ENCODE measurements at places on chromosomes 12 and 14. TPM values are rescaled to one million over a fixed set of nuclear protein-coding genes. Genes with fewer than 3 reads are reported as not detected.

Gene CD4
- 2.6 TPM for polyA plus RNA-seq

Gene MSRB3
- 44.7 TPM for polyA plus RNA-seq

Gene SPATS2
- 11.5 TPM for polyA plus RNA-seq

Gene MMP17
- polyA plus RNA-seq: 2.3 TPM

Gene CKAP4
- polyA plus RNA-seq: 40.1 TPM

Gene GLT8D2
- 10.2 TPM for polyA plus RNA-seq

Gene TOMM20L
- not detected for polyA plus RNA-seq

Gene DLK1
- polyA plus RNA-seq: 7.8 TPM

Gene LRTM2
- polyA plus RNA-seq: not detected

Gene ACOT6
- not detected for polyA plus RNA-seq

Gene CIT
- 0.20 TPM for polyA plus RNA-seq

Gene RHEBL1
- polyA plus RNA-seq: 0.73 TPM

Gene COL2A1
- polyA plus RNA-seq: 0.03 TPM

Gene KLRG1
- 1.8 TPM for polyA plus RNA-seq

Gene SLC16A7
- polyA plus RNA-seq: 23.2 TPM

Gene SLC10A1
- not detected for polyA plus RNA-seq

Gene CDH24
- 9.1 TPM for polyA plus RNA-seq

Gene FOXM1
- 0.14 TPM for polyA plus RNA-seq

Gene CLEC1A
- polyA plus RNA-seq: 4.8 TPM

Gene B4GALNT1
- polyA plus RNA-seq: 2.4 TPM

Gene SLCO1C1
- 0.95 TPM for polyA plus RNA-seq

Gene TPH2
- not detected for polyA plus RNA-seq

Gene KLC1
- polyA plus RNA-seq: 151 TPM

Gene EIF2S3B
- 0.16 TPM for polyA plus RNA-seq

Gene TUNAR
- polyA plus RNA-seq: not detected

Gene NFYB
- polyA plus RNA-seq: 34.1 TPM

Gene PLXNC1
- polyA plus RNA-seq: 1.1 TPM

Gene KRT85
- polyA plus RNA-seq: not detected

Gene CCDC197
- not detected for polyA plus RNA-seq

Gene KRT82
- not detected for polyA plus RNA-seq

Gene CD69
- 0.55 TPM for polyA plus RNA-seq

Gene STAC3
- polyA plus RNA-seq: 1.7 TPM

Gene CLEC2D
- 15.6 TPM for polyA plus RNA-seq

Gene ANKRD33
- polyA plus RNA-seq: 0.01 TPM

Gene PTPRR
- polyA plus RNA-seq: 0.62 TPM

Gene ZNF891
- 1.0 TPM for polyA plus RNA-seq

Gene TSPAN8
- 0.66 TPM for polyA plus RNA-seq

Gene GPR68
- polyA plus RNA-seq: 0.54 TPM

Gene NOVA1
- polyA plus RNA-seq: 4.5 TPM

Gene PSMA3
- polyA plus RNA-seq: 227 TPM

Gene LBHD2
- polyA plus RNA-seq: not detected

Gene DLGAP5
- polyA plus RNA-seq: 0.22 TPM

Gene GOLGA3
- 12.4 TPM for polyA plus RNA-seq

Gene OR10AD1
- polyA plus RNA-seq: not detected

Gene SDR9C7
- 0.04 TPM for polyA plus RNA-seq

Gene RASSF8
- polyA plus RNA-seq: 6.0 TPM

Gene TSPAN9
- polyA plus RNA-seq: 63.0 TPM

Gene SOX5
- 0.17 TPM for polyA plus RNA-seq

Gene LMNTD1
- not detected for polyA plus RNA-seq

Gene FOXA1
- polyA plus RNA-seq: not detected

Gene CCDC92
- polyA plus RNA-seq: 58.7 TPM

Gene ARHGEF40
- 21.1 TPM for polyA plus RNA-seq

Gene PTCSC3
- not detected for polyA plus RNA-seq

Gene TMEM253
- 0.30 TPM for polyA plus RNA-seq
